ENCODE measurements at places on chromosomes 7 and 10. TPM values are rescaled to one million over a fixed set of nuclear protein-coding genes. Genes with fewer than 3 reads are reported as not detected.
A peak's percentile ranks its signal among the peaks of the same experiment; 100 is the strongest.

NEUROD6 gene
- not detected for polyA plus RNA-seq

ABCB1 gene
- polyA plus RNA-seq = 21.9 TPM

SPAM1 gene
- polyA plus RNA-seq = not detected

TLX1 gene
- polyA plus RNA-seq = not detected

MMP21 gene
- polyA plus RNA-seq = 0.74 TPM

GRCh38 chr10:59648711-59649201 lies 60.9 kb downstream of the SLC16A9 start:
- no peak for DNase-seq

- DNase-seq = no peak
Observed at GRCh38 chr10:92125144-92125543, 165.7 kb downstream of the CPEB3 start.

GRCh38 chr7:28953633-28954032 lies 4.5 kb downstream of the TRIL start:
- DNase-seq = peak; percentile 68

- no peak for DNase-seq
Observed at GRCh38 chr7:129958643-129959470, 6.1 kb upstream of the UBE2H start.

DNA sequence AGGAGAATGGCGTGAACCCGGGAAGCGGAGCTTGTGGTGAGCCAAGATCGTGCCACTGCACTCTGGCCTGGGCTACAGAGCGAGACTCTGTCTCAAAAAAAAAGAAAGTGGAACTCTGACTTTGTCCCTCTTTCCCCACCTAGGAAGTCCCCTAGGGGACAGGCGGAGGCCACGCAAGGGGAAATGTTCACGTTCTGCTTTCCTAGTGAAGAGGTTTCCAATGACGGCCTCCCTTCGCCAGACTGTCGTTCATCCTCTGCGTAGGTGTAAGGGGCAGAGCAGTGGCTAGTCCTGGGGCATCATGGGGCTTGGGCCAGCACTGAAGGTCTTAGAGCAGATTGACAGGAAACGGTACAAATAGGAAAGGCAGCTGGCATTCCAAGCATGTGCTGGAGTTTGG lies 30.6 kb downstream of the SUFU start:
- DNase-seq = no peak

DNA sequence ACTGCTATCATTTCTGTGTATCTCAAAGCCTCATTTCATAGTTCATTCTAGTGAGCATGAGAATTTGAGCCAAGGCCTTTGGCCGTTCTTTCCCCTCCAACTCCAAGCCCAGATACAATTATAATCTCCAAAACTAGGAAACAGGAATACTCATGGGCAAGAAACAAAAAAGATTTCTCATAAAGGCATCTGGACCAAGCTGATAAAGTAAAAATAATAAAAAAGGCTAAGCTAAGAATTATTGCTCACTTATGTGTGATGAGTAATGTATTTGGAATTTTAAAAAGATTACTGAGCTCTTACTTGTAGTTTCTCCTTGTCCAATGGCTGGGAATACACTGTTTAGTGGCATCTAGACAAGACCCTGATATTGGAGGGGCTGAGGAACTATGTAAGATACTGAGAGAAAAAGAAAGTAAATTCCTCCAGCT lies 196.4 kb upstream of the POM121L12 start:
- no peak for DNase-seq

DNA sequence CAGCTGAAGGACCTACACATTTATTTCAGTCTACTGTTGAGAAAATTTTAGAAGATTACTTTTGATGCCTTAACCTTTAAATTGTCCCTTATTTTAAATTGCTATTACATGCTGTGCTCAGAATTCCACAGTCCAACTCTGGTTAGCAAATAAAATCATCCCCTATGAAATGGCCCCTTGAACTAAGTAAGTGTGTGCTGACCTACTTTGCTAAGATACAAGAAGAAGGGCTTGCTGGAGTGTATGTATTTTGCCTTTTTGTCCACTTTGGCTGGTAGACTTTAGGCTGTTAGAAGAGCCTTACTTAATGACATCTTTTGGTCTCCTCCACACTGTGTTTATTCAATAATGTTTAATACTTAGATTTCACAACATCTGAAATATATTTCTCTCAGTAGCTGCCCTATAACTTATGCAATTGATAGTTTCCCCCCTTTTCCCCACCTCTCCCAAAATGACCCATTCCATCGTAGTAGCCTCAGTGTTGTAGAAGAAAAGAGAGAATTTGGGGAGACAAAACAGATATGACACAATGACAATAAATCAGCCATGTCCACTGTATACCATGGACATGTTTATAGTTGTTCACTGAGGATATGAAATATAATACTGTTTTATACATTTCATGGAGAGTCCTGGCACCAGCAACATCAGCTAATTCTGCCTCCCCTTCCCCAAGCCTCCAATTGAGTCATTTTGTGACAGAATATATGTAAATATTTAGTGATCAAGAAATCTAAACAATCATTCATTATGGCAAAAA lies 107.8 kb upstream of the ASAH2 start:
- DNase-seq = no peak

GRCh38 chr10:22222236-22223190 lies 4.7 kb upstream of the EBLN1 start:
- no peak for DNase-seq

GRCh38 chr7:109479388-109479787 lies 909.7 kb downstream of the DNAJB9 start:
- DNase-seq = no peak

- no peak for DNase-seq
Observed at GRCh38 chr7:14626076-14626475, 276.5 kb downstream of the DGKB start.

DNA sequence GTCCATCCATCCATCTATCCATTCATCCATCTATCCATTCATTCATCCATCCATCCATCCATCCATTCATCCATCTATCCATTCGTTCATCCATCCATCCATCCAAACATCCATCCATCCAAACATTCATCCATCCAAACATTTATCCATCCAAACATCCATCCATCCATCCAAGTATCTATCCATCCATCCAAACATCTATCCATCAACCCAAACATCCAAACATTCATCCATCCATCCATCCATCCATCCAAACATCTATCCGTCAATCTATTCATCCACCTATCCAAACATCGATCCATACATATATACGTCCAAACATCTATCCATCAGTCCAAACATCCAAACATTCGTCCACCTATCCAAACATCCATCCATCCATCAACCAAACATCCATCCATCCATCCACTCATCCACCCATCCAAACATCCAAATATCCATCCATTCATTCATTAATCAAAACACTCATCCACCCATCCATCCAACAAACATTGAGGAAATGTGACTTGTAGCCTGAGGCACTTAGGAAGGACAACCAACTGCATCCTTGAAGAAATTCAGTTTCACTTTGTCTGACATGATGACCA lies 28.8 kb upstream of the MYH16 start:
- no peak for DNase-seq

DNA sequence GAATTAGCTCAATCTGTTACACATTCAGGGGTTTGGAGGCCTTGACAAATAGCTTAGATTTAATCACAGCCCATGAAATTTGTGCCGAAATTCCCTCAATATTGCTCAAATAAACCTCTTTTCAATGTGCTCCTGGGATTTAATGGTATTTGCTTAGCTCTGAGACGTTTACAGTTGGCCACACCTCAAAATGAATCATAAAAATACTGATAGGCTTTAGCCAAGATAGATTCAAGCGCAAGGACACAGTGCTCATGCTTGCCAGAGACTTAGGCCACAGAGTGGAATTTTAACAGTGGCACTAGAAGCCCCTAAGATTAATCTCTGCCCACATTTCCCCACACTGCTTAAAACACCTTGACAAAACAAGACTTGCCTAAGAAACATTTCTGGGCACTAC lies 2.3 kb upstream of the SEMA3C start:
- no peak for DNase-seq

GRCh38 chr10:82358486-82359099 lies 483.6 kb downstream of the NRG3 start:
- DNase-seq = no peak

DNA sequence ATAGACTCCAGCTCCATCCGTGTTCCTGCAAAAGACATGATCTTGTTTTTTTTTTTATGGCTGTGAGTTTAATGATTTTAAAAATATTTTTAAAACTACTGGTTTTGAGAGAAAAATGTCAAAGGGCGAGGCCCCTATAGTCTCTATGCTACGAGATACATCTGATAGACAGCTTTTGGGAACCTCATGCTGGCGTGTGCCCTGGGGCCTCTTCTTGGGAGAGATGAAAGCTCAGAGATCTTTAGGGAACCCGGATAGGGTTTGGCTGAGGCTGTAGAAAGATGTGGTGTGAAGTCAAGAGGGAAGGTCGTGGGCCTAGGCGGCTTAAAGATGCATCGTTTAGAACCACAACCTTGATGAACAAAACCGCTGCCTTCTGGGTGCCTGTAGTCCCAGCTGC lies 70.2 kb downstream of the PDIA4 start:
- DNase-seq = no peak

- DNase-seq = no peak
Observed at GRCh38 chr7:15707570-15707969, 21.1 kb upstream of the MEOX2 start.

DNA sequence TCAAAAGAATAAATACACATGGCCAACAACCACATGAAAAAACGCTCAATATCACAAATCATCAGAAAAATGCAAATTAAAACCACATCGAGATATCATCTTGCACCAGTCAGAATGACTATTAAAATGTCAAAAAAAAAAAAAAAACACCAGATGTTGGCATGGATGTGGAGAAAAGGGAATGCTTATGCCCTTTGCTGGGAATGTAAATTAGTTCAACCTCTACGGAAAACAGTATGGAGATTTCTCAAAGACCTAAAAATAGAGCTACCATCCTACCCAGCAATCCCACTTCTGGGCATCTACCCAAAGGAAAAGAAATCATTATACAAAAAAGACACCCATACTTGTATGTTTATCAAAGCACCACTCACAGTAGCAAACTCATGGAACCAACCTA lies 45.0 kb upstream of the DIP2C start:
- no peak for DNase-seq

DNA sequence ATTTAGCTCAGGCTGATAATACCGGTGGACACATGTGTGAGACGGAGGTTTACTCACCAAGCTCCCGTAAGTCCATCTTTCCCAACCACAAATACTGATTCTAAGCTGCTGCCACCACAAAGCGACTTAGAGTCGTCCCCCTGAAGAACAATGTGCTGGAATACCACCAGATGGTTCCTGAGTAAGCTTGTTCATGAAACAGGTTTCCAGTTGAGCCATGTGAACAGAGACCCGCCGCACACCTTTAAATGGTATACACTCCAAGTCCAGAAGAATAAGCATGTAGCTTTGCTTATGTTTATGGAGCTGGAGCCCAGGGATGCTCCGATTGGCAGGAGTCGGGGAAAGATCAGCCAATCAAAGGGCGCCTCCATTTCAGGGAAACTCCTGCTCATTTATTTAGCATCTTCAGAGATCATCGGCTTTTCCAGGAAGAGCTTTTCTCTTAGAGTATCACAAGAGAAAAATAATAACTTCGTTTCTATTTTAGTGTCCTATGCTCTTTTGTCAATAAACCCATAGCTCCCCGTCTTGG lies 261.6 kb upstream of the AOAH start:
- DNase-seq = no peak

GRCh38 chr7:22731766-22732165 lies 4.8 kb downstream of the IL6 start:
- no peak for DNase-seq

DNA sequence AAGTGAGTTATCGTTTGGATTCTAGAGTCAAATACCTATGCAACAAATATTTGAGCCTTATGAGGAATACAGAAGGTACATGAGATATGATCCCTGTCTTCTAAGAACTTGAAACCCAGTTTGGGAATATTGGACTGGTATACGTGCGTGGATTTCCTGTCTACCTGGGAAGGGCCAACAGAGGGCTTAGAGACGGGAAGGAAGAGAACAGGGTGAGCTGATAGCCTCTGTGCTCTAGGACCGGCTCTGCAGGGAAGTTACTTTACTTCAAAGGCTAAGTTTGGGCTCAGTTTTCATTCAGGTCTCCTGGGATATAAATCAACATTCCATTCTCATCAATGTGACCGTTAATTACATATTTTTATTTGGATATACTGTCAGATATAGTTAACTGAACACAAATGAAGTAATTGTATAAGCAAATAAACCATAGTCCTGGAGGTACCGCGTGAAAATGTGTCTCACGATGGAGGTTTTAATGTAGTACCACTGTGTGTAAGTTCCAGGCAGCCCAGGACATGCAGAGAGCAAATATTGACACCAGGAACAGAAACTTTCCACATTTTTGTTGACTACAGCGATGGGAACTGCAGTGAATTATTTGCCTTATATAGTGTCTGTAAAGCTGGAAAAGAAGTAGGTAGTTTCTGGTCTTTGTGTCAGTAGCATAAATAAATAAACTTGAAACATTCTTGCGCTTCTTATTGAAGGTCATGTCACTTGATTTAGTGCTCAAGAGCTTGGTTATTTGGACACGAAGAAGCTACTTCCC lies 8.6 kb downstream of the CHST12 start:
- no peak for DNase-seq

DNA sequence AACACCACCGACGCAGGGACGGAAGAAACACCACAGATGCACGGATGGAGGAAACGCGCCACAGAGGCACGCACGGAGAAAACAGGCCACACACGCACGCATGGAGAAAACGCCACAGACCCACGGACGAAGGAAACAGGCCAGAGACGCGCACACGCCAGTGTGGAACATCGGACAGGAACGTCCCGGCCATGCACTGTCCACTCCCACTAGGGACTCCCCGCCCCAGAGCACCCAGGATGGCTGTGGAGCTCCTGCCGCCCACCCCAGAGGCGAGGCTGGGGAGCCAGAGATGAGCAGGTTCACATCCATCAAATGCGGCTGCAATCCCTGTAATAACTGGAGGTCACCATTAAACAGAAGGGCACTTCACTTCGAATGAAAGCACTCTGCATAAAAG lies 17.3 kb downstream of the DIP2C start:
- DNase-seq = no peak

DNA sequence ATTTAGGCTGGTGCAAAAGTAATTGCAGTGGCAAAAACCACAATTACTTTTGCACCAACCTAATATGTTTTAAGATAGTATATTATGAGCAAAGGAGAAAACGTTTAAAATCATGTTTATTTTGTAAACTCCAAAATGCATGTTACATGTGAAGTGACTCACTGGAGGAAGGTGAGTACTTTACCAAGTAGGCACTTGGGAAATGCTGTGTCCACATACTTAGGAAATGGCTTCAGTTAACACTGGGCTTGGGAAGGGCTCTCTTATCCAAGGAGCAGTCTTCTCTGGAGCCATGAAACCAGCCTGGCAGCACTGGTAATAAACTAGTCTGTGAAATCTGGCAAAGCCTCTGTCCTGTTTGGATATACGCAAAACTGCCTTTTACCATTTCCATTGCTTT lies 4.4 kb downstream of the RPS24 start:
- DNase-seq = no peak

GRCh38 chr7:128827971-128828711 lies 2.1 kb upstream of the FLNC start:
- DNase-seq = no peak

Data from renal pelvis (tissue), 12 donors.